ELR (cell line): ENCODE measurements at places on chromosomes 13 and 19.

GRCh38 chr13:102548811-102549210 lies 48.0 kb upstream of the TPP2 start:
- no peak for DNase-seq

DNA sequence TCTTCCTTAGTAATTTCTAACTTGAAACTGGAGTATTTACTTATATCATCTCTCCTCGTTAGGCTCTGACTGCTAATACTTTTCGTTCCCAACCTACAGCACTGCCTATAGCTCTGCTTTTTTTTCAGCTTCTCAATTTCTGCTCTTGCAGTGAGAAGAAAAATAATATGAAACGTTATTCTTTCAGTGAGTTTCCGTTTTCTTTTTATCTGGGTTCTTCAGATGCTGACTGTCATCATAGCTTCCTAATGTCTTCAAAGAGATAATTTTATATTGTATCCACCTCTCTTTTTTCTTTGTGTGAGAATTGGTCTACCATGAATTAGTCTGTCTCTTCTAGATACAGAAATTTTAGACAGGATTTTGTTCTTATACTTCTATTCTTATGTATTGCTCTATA lies 454.9 kb downstream of the LMO7 start:
- no peak for DNase-seq

- peak; percentile 48 for DNase-seq
Measured at GRCh38 chr13:98761126-98761985, 8.9 kb upstream of the SLC15A1 start.

DNA sequence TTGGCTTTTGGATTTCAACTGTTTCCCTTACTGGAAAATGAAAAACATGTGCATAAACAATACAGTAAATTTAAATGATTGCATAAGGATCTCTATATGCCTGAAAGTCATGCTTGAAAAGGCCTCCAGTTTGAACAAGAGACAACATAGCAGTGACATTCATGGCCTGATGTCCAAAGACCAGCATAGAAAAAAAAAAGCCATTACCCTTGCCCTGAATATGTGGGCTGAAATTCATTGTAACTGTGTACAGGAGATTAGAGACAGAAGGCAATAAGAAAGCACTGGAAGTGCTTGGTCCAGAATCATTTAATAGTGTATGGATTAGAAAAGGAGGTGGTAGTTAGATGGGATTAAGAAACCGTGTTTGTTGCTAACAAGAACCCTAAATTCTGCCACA lies 15.4 kb downstream of the MIR17HG start:
- no peak for DNase-seq

GRCh38 chr13:81018936-81019335 lies 678.0 kb upstream of the SPRY2 start:
- no peak for DNase-seq

GRCh38 chr13:110702591-110703526 lies 3.1 kb downstream of the CARS2 start:
- DNase-seq, result no peak

GRCh38 chr19:55459950-55460657 lies 1.3 kb downstream of the ISOC2 start:
- peak; percentile 33 for DNase-seq

DNA sequence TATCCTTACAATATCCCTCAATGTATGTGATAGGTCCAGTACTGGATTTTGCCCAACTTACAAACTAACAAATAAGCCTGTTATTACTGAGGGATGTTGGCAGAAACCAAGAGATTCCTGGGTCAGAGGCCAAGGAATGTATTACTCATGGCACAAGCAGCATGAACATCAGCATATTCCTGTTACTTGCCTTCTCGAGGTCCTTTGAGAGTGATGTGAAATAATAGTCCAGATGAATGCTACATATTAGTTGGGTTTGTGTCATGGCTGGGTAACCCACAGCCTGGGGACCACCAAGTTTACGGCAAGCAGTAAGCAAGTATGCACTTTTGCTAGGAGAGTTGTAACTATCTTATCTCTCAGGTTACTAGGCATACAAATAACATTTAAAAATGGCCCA lies 384.5 kb upstream of the GPC6 start:
- DNase-seq, result peak; percentile 69

DNA sequence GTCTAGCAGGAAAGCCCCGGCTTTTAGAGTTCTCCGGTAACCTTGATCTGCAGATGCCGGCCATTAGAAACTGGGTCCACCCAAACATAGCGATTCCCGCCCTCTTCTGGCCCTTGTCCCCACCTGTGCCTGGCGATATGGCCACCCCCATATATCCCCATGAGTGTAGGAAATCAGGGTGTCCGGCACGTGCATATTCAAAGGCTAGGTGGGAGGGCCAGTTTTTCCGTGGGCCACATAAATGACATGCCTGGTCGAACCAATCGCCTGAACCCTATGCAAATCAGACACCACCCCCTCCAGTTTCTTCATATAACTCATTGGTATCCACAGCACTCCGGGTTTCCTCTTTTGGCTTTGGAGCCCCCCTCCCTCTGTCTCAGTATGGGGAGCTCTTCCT lies 37.4 kb downstream of the ERICH4 start:
- no peak for DNase-seq

- no peak for DNase-seq
Measured at GRCh38 chr13:50883728-50884127, 25.9 kb upstream of the RNASEH2B start.

DNA sequence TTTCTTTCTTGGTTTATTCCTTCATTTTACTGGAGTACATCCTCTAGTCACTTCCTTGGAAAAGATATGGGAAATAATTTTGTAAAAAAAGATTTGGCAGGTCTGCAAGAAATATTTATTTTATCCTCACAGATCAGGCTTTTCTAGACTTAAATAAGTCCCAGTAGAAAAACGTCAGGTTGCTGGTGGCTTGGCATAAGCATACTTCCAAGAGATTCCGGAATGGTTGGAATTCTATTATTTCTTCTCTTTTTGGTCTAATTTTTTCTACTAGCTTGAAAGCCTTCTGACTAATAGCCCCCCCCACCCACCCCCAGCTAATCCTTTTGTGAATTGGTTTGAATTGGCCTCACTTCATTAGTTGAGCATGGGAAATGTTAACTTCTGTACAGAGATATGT lies 147.6 kb downstream of the ZIC5 start:
- no peak for DNase-seq

GRCh38 chr19:1700733-1701663 lies 48.6 kb upstream of the TCF3 start:
- DNase-seq, result no peak

DNA sequence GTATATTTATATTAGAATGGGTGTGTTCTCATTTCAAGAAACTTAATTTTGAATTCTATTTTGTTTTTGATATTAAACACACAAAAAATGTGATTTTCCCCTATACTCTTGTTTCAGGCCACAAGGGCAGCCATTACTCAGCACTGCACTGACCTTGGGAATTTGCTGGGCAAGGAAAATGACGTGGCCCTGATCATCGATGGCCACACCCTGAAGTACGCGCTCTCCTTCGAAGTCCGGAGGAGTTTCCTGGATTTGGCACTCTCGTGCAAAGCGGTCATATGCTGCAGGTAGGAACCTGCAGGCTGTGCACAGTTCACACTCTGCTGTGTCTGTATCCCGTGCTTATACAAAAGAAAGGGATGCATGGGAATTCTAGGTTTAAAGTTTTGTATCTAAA lies 327.3 kb downstream of the ATP8A2 start:
- DNase-seq, result no peak

DNA sequence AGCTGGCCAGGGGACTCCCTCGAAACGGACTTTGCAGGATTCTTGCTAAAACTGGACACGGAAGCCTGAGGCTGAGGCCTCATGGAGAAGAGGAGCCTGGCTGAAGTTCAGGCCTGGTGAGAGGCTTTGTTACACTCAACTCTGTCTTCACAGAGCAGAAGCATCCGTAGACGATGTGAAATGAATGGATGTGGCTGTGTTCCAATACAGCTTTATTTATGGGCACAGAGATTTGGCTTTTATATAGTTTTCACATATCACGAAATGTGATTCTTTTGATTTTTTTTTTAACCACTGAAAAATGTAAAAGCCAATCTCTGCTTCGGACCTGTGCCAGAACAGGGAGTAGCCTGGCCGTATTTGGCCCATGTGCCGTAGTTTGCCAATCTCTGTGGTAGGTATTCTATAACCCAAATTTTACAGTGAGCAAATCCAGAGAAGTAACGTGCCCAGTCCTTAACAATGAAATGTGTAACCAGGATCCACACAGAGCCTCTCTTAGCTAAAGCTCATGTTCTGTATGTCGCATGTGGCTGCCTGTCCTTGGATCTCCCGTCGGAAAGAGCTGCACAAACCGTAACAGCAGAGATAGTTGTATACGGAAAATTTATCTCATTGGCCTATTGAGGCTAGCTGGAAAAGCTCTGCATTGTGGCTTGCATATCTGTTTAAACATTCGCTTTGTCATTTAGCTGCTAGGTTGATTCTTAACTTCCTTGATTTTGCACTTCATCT lies 171.6 kb upstream of the RNF113B start:
- DNase-seq, result no peak

GRCh38 chr13:59834801-59835200 lies 328.9 kb downstream of the DIAPH3 start:
- DNase-seq, result peak; percentile 43

GRCh38 chr13:94176561-94176960 lies 302.9 kb downstream of the DCT start:
- DNase-seq, result no peak

DNA sequence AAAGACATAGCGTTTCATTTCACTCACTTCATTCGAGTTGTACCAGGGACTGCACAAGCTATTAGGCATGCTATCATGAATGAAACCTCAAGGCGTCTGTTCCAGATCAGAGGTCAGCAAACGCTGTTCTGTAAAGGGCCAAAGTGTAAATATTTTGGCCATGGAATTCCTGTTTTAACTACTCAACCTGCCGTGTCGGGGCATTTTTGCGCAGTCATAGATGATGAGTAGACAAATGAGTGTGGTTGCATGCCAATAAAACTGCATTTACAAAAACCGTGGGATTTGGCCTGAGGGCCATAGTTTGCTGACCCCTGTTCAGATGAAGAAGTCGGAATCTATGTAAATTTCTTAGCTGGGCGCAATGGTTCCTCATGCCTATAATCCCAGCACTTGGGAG lies 6.5 kb downstream of the INSR start:
- peak; percentile 66 for DNase-seq

GRCh38 chr13:87656306-87656705 lies 14.9 kb upstream of the SLITRK5 start:
- DNase-seq, result no peak

DNA sequence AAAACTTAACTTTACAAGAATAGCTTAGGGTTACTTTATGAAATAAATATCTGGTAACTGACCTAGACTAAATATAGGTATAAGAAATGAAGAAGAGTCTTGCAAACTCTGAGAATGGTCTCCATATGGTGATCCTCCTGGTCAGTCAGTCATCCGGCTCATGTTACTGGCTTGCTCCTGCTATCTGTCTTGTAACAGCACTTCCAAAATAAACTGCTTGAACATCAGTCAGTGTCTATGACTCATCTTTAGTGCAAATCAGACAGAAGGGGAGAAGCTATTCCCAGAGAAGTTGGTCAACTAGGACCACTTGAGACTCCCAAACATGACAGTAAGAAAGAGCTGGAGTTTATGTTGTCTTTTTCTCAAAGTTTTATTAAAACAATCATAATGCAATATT lies 1550.9 kb downstream of the PCDH9 start:
- DNase-seq, result peak; percentile 7

DNA sequence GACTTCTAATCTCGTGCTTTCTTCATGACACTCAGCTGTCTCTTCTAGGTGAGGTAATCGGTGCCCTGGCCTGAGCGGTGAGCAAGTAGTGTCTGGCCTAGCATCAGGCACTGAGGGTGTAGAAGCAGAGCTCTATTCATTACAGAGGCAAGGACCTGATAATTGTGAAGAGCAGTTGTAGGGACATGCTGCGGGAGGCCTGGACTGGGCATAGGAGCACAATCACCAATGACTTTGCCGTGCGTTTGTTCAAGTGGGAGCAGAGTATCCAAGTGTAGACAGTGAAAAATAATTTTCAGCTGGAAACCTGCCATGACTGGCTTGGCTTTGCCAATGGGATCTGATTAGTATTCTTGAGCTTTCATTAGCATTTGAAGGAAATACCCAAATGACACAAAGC lies 32.1 kb upstream of the DCLK1 start:
- no peak for DNase-seq

GRCh38 chr13:110629735-110630134 lies 14.4 kb downstream of the NAXD start:
- DNase-seq, result no peak

DNA sequence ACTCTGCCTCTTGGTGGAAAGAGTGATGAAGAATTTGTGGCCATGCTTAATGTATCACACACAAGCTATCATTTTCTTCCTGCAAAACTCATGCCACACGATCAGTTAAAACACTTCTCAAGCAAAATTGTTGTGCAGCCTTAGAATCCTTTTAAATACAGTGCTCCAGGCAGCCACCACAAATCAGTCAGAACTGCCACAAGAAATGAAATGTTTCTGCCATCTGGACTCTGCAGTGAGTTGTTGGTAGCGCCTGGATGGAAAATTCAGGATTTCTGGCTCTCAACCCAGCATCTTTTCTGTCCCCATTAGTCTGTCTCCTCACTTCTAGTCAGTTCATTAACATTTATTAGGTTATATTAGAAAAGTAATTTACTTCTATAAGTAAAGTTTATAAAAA lies 179.5 kb downstream of the GPC6 start:
- DNase-seq, result no peak

GRCh38 chr13:33176526-33176925 lies 109.0 kb downstream of the STARD13 start:
- no peak for DNase-seq

DNA sequence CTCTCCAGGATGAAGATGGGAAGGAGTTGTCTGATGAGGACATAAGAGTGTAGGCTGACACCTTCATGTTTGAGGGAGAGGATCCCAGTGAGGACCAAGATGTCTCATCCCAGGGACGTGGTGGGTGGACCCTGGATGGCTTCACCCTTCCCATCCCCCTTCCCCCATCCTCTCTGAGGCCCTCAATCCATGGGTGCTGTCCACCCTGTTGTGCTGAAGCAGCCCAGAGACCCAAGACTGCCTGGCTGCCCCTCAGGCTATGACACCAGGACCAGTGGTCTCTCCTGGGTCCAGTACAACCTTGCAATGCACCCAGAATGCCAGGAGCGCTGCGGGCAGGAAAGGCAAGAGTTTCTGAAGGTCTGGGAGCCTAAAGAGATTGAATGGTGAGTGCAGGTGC lies 3.4 kb upstream of the CYP4F12 start:
- no peak for DNase-seq
